ENCODE measurements at places on chromosomes 3 and 15. TPM values are rescaled to one million over a fixed set of nuclear protein-coding genes. Genes with fewer than 3 reads are reported as not detected.

The FOXB1 gene
- 0.68 TPM for total RNA-seq

The MOBP gene
- total RNA-seq = not detected

The CCR3 gene
- total RNA-seq = not detected

The FYTTD1 gene
- total RNA-seq = 53.2 TPM

The ERICH6 gene
- not detected for total RNA-seq

The ATP13A4 gene
- total RNA-seq = 2.1 TPM

The CCR9 gene
- not detected for total RNA-seq

The FAM81A gene
- 1.9 TPM for total RNA-seq

The LCTL gene
- total RNA-seq = not detected

The EPHA3 gene
- total RNA-seq = not detected

The CCDC39 gene
- total RNA-seq = not detected

DNA sequence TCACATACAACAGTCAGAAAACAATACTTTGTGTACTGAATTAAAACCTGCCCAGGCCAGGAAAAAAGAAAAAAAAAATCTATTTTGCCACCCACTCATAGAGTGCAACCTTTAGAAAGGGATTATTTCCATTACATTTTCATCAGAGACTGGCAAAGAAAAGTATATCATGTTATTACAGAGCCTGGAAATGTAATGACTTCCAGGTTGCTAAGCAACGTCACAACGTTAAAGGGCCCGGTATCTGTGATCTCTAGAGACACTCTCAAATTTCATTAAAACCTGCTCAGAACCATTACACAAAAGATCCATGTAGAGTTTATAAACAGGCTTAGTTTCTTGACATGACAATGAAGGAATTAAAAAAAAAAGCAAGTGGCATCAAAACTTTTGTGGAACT is 170.5 kb downstream of the CTNNB1 start:
- H3K4me1 ChIP-seq = no peaks in the 10 kb centered on the region
- H3K27me3 ChIP-seq = no peaks in the 10 kb centered on the region
- DNase-seq = no peak
- no peaks in the 10 kb centered on the region for H3K36me3 ChIP-seq

- no peak overlapping the region for H3K4me3 ChIP-seq
- H3K36me3 ChIP-seq = no peaks in the 10 kb centered on the region
- H3K4me1 ChIP-seq = peaks cover 4% of the 10 kb centered on the region
- peak overlapping the region; percentile 12 for H3K27ac ChIP-seq
- H3K27me3 ChIP-seq = peaks cover 45% of the 10 kb centered on the region
Observed at GRCh38 chr15:77966540-77967234, 110.8 kb downstream of the TBC1D2B start.

- no peaks in the 10 kb centered on the region for H3K27me3 ChIP-seq
- DNase-seq = no peak
- H3K36me3 ChIP-seq = peaks cover 7% of the 10 kb centered on the region
- H3K4me3 ChIP-seq = no peak overlapping the region
- peaks cover 53% of the 10 kb centered on the region for H3K4me1 ChIP-seq
Observed at GRCh38 chr15:78457101-78457500, 19.1 kb downstream of the IREB2 start.

DNA sequence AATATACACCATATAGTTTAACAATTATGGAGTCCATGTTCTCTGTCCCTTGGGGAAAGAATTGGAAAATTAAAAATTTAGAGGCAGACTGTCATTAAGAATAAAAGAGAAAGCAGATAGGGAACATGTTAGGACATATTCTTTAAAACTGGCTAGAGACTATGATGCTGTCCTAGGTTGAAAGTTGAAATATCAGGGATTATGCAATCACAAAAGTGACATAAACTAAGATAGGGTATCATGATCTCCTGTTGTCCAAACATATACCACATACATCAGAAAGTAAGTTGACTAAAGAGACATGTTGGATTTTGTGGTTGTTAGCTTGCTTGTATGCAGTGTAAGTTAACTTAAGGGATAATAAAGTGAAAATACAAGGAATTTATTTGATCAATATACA is 9.9 kb upstream of the EID1 start:
- H3K27ac ChIP-seq = no peak overlapping the region
- peaks cover 7% of the 10 kb centered on the region for H3K36me3 ChIP-seq
- peaks cover 11% of the 10 kb centered on the region for H3K27me3 ChIP-seq
- H3K4me1 ChIP-seq = no peaks in the 10 kb centered on the region
- DNase-seq = no peak

DNA sequence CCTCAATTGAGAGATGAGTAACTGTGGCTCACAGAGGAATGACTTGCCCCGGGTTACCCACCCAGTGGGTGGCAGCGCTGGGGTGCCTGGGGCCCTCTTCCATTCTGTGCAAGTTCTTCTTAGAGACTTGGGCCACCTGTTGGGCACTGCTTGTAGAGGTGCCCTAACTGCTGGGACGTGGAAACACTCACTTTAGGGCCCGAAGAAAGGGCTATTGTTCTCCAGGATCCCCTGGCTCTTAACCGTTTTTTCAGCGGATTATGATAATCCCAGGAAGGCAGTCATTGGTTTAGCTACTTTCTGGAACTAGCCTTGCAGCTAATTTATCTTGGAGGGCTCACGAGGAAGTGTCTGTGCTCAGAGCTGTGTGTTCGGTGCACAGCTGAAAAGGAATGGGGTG is 66.0 kb upstream of the GCNT3 start:
- H3K36me3 ChIP-seq = no peaks in the 10 kb centered on the region
- peaks cover 11% of the 10 kb centered on the region for H3K27me3 ChIP-seq
- no peak overlapping the region for H3K27ac ChIP-seq
- peaks cover 12% of the 10 kb centered on the region for H3K4me1 ChIP-seq
- no peak overlapping the region for H3K4me3 ChIP-seq
- DNase-seq = no peak

DNA sequence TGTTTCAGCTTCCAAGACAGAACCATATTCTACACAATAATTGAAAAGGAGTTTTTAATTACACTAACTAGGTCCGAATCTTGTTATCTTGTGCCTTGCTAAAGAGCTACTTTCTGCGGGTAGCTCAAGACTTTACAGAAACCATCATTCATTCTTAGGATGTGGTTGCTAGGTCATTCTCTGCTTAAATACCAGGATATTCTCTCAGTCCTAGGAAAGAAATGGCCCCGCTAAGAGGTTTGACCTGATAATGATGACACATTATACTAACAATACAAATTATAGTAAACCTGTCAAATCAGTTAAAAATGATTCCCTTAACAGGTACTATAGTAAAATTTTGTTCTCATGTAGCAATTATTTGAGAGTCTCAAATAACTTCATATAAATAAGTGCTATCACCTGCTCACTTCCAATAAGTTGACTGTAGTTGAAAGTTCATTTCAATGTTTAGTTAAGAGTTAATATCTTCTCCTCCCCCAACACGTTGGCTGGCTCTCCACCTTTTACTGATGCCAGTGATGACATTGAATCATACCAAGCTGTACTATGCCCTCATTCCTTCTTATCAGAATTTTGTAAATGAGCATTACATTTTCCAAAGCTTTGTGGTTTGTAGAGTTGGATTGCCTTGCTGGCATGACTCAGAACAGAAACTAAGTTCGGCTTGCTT is 3.6 kb upstream of the C3orf85 start:
- no peaks in the 10 kb centered on the region for H3K4me1 ChIP-seq
- no peak for DNase-seq
- H3K27ac ChIP-seq = no peak overlapping the region
- H3K36me3 ChIP-seq = no peaks in the 10 kb centered on the region
- H3K27me3 ChIP-seq = no peaks in the 10 kb centered on the region

DNA sequence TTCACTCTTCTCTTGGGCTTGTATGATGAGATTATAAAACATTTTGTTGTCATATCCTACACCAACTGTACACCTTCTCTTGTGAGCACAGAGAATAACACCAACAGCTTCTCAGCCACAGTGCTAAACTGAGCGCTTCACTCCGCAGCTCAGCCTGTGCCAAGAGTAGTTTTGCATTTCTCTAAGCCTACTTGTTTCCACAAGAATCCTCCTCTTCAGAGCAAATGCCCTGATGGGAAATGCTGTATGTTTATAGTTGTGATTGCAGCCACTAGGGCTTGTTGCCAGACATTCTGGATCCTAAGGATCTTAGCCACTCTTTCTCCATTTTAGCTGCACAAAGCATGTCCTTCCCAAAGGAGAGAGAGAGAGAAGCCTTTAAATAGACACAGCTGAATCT is 138.8 kb upstream of the PLXND1 start:
- DNase-seq = no peak
- no peaks in the 10 kb centered on the region for H3K27me3 ChIP-seq
- H3K4me3 ChIP-seq = no peak overlapping the region

DNA sequence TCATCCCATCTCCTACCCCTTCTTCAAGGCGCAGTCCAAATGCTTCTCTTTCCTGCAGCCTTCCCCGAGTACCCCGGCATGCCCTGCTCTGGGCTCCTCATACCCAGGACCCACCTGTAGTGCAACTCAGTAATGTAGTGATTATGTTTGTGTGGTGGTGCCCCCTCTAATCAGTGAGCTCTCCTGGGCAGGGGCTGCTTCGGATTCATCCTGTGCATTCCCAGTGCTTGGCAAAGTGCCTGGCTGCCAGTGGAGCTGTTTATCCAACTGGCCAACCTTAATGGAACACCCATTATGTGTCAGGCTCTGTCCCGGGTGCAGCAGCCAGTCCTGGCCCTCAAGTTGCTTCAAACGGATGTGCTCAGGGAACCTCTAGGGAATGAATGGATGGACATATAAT is 174.4 kb upstream of the LINGO1 start:
- DNase-seq = no peak
- H3K4me3 ChIP-seq = no peak overlapping the region
- no peaks in the 10 kb centered on the region for H3K4me1 ChIP-seq
- no peaks in the 10 kb centered on the region for H3K27me3 ChIP-seq

DNA sequence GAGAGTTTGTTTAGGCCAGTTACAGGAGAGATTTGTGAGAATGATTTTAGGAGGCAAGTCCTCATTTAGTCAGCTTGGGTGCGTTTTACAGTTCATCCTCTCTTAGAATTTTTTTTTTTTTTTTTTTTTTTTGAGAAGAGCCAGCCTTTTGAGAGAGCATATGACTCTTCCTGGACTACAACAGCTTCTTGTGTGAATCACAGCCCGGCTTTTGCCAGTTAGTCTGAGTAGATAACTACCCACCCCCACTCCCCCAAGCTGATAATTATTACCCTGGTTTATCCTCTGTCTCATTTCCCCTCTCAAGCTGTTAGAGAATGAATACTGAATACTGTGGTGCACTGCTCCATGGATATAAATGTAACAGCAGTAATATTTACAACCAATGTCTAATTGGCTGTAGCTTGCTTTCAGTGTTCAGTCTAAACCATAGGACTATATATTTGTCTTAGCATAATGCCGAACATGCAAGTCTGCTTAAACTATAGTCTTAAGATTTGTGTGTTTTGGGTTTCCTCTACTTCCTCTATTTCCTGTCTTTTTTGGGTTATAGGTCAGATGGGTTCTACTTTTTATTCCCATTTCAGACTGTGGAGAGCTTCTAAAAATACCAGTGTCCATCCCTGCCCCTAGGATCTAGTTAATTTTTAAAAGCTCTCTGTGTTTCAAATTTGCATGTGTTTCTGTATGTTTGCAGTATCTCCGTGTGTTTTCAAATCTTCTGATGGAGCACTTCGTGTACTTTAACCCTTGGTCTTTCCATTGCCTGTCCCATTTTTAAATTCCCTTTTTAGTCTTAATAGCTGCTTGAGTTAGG is 8.0 kb downstream of the CHD2 start:
- H3K36me3 ChIP-seq = peaks cover 59% of the 10 kb centered on the region
- DNase-seq = peak; percentile 68
- H3K27me3 ChIP-seq = no peaks in the 10 kb centered on the region
- peaks cover 77% of the 10 kb centered on the region for H3K4me1 ChIP-seq

- peaks cover 3% of the 10 kb centered on the region for H3K27me3 ChIP-seq
- no peak overlapping the region for H3K27ac ChIP-seq
- H3K4me1 ChIP-seq = no peaks in the 10 kb centered on the region
- H3K36me3 ChIP-seq = no peaks in the 10 kb centered on the region
- DNase-seq = no peak
Observed at GRCh38 chr3:67301556-67301955, 303.4 kb downstream of the KBTBD8 start.

DNA sequence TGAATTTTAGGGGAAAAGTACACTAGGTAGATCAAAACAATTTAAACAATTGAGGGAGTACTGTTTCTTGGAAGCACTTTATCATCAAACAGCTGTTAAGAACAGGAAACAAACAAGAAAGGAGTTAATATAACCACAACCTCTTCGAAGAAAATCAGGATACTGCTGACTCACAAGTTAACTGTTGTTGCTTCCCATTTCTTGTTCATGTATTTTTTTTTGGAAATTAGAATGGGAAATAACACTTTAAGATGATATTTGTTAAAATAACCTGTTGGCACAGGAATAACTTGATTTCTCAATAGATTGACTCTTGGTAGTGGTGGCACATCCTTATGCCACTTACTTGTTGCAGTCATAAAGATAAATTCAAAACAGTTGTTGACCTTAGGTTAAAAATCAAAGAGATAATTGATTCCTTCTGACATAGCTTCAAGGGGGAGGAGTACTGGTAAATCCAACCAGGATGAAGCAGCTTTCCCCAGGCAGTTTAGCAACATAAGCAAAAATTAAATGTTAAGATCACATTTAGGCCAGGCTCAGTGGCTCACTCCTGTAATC is 3.3 kb downstream of the BNIP2 start:
- H3K27me3 ChIP-seq = no peaks in the 10 kb centered on the region
- H3K4me1 ChIP-seq = peaks cover 44% of the 10 kb centered on the region
- H3K4me3 ChIP-seq = peak overlapping the region; percentile 77
- DNase-seq = no peak
- peaks cover 31% of the 10 kb centered on the region for H3K36me3 ChIP-seq

DNA sequence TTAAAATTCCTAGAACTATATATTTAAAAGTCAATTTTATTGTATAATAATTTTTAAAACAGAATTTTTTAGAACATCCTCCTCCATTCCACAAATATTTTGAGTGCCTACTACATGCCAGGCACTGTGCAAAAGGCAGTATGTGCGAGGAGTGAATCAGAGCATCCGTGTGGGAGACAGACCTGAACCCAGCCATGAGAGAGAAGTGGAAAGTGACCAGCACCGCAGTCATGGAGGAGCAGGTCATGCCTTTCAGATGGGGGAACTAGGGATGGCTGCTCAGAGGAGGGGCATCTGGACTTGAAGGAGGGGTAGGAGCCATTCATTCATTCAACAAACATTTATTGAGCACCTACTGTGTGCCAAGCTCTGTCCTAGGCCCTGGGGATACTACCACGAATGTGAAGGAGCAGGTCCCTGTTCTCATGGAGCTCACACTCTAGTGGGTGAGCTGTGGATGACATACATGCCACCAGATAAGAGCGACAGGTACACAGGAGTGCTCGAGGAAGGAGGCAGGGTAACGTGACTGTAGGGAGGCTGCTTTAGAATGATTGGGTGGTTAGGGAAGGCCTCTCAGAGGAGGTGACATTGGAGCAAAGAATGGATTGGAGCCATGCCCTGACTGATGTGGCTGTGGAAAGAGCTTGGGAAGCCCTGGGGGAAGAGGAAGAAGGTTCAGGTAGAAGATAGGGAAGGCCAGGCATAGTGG is 3.1 kb upstream of the CHRNA3 start:
- no peak for DNase-seq
- peaks cover 2% of the 10 kb centered on the region for H3K4me1 ChIP-seq
- H3K27ac ChIP-seq = no peak overlapping the region
- H3K4me3 ChIP-seq = no peak overlapping the region

GRCh38 chr3:179336345-179336929 is 11.1 kb upstream of the MFN1 start:
- no peak overlapping the region for H3K4me3 ChIP-seq
- DNase-seq = no peak
- no peak overlapping the region for H3K27ac ChIP-seq
- H3K36me3 ChIP-seq = peaks cover 42% of the 10 kb centered on the region

GRCh38 chr3:89467898-89468363 is 360.5 kb downstream of the EPHA3 start:
- H3K4me3 ChIP-seq = no peak overlapping the region
- H3K4me1 ChIP-seq = no peaks in the 10 kb centered on the region
- no peak for DNase-seq

GRCh38 chr3:66518126-66518525 is 17.3 kb upstream of the LRIG1 start:
- no peak for DNase-seq
- no peaks in the 10 kb centered on the region for H3K36me3 ChIP-seq
- H3K27me3 ChIP-seq = peaks cover 24% of the 10 kb centered on the region
- no peak overlapping the region for H3K27ac ChIP-seq
